ENCODE measurements at places on chromosomes 16 and 17.

- DNase-seq = no peak
Measured at GRCh38 chr17:32276171-32276601, 10.6 kb downstream of the RHBDL3 start.

GRCh38 chr16:89491238-89491869 is 993 bp upstream of the ANKRD11 start:
- no peak for DNase-seq

DNA sequence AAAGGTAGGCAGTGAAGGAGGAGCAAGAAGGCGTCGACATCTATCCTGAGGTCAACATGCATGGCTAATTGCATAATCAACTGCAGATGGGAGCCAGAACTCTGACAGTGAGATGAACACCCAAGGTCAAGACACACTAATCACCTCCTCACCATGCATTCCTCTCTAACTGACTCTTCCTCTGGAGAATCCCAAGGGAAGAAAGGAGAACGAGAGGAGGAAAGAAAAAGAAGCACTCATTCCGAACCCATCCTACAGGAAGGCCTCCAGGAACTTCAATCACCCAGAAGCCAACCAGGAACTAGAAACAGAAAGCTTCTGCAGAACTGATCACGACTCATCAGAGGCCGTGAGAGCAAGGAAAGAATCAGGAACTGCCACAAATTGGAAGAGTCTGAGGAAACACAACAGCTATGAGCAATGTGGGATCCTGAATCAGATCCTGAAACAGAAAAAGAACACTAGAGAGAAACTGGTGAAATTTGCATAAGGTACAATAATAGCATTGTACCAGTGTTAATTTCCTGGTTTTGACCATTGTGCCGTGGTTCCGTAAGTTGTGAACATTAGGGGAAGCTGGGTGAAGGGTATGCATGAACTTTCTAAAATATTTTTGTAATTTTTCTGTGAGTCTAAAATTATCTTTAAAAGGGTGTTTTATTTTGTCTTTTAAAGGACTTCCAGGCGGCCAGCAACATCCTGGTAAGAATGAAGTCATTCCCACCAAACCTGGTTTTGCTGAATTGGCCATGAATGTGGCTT is 10.0 kb upstream of the BEAN1 start:
- DNase-seq = no peak

DNA sequence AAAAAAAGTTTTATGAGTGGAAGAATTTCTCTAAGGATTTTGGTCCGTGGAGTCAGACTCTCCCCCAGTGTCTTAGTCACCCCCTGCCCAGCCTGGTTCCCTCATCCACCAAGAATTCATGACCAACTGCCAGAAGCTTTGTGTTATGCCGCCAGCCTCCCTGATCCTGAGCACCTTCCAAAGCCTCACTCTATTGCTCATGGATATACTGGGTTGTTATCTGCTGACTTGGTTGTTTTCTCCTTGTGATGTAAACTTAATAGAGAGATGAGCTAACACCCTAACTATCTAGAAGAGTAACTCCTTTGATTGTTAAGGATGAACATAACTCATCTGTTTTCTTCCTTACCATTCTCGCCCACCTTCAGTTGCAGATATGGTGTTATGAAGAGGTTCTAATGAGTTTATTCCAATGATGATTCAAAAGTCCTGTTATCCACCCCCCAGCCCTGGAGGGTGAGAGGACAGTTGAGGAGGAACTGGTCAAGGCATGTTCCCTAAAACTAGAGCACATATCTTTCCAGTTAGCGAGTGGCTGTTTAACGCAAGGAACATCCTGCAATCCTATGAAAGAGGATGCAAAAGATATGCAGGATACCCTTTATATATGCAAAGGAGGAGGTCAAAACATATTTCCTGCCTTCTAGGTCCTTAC is 1.5 kb upstream of the PSMD3 start:
- no peak for DNase-seq

DNA sequence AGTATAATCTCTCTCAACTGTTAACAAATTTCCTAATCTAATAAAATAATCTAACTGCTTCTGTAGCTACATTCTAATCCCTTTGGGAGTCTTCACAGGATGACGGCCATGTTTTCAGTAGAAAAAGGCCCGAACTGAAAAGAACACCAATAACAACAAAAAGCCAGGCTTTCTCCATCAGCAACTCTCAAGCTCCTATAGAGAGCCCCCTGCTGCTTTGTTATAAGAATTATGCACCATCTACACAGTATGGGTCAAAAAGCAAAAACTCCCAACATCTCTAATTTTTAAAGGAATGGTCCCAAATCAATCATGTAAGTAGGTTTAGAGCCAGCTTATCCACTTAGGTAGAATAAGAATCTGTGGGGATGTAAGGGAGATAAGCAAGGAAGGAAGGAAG is 163.6 kb upstream of the C17orf78 start:
- no peak for DNase-seq

DNA sequence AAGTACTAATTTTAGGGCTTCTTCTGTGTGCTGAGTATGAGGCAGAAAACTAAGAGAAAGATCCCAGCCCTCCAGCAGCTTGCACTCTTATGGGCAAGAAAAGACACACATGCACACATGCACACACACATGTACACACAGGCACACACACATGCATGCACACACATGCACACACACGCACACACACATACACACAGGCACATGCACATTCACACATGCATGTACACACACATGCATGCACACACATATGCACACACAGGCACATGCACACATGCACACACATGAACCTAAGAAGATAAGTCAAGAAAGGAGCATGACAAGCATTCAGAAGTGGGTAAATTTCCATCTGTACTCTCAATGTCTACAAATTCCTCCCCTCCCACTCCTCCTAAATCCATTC is 130.2 kb downstream of the IRX3 start:
- no peak for DNase-seq

DNA sequence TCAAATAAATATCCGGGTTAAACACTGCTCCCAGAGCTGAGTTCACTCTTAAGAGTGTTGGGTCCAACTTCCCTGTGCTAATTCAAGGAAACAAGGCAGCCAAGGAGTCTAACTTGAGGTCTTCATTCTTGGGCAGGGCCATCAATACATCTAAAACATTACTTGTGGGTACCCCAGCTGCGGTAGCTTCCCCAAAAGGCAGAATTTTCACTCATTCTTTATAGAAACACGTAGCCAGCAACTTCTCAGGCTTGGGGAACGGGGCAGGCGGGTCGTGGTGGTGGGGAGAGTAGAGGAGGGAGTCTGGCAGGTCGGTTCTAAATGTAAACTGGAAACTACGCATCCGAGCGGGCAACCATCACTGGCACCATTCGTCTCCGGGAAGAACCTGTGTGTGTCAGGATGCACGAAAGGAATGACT is 666 bp upstream of the METTL9 start:
- no peak for DNase-seq

- no peak for DNase-seq
Measured at GRCh38 chr17:62671553-62671952, 44.1 kb downstream of the MRC2 start.
